Mammary epithelial cell (primary cell): ENCODE measurements at places on chromosomes 11 and 22. TPM values are rescaled to one million over a fixed set of nuclear protein-coding genes. Genes with fewer than 3 reads are reported as not detected.

TRIM34 gene
- 1.5 and 2.4 TPM in 2 replicates for total RNA-seq

BEST1 gene
- 0.24 and 0.91 TPM in 2 replicates for total RNA-seq

UNC93B1 gene
- total RNA-seq: 22.0 TPM

ZNF280A gene
- total RNA-seq: not detected

APOBEC3A gene
- total RNA-seq: not detected

CCDC179 gene
- total RNA-seq: not detected in 2 replicates
